Activated CD4-positive, CD25-positive, alpha-beta regulatory T cell treated with anti-CD3 and anti-CD28 coated beads, Interleukin-2, amount 50 U/mL, for 72 hours (primary cell): ENCODE measurements at places on chromosomes 6 and 20.
A peak's percentile ranks its signal among the peaks of the same experiment; 100 is the strongest.

GRCh38 chr6:110256366-110256765 is 76.1 kb downstream of the CDC40 start:
- DNase-seq, result no peak

DNA sequence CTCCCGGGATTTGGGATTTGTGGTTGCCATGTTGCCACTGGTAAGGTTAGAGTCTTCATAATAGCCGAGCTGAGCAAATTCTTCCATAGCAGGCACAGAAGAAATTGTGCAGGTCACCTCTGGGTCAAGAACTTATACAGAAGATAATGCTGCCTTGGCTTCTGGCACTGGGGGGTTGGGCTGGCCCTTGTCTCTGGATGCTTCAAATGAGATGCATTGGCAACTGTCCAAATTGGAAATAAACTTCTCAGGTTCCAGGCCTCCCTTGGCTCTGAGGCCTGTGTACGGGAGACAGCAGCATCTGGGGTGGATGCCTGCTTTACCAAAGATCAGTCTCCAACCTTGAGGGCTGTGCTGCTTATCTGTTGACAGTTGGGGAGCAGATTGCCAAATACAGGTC is 26.2 kb downstream of the MYO6 start:
- DNase-seq, result no peak

DNA sequence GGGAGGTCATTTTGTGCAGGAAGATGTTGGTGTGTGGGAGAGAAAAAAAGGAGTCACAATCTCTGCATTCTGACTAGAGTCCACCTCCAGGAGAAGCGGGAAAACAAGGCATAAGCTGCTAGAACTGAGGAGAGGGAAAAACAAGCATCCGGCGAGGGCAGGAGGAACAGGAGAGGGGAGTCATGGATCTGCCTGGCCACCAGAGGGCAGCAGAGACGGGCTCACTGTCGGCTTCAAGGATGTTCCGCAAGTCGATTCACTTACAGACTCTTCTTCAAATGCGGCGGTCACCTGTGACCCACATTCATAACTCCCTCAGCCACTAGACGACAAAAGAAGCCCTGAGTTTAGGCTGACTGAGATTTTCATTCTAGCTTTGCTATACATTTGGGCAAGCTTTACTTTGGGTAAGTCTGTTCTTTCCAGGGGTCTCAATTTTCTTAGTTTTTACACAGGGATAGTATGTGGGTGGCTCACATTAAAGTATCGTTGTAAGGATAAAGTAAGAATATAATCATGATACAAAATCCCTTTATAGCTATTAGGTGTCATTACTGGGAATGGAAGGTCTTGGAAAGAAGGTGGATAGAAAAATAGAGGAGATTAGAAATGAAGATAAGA is 6.6 kb upstream of the BTNL2 start:
- peak; percentile 87 for DNase-seq

GRCh38 chr6:36626636-36627035 is 32.5 kb downstream of the SRSF3 start:
- DNase-seq, result no peak

- no peak for DNase-seq
Measured at GRCh38 chr6:35282472-35282871, 15.1 kb upstream of the DEF6 start.

DNA sequence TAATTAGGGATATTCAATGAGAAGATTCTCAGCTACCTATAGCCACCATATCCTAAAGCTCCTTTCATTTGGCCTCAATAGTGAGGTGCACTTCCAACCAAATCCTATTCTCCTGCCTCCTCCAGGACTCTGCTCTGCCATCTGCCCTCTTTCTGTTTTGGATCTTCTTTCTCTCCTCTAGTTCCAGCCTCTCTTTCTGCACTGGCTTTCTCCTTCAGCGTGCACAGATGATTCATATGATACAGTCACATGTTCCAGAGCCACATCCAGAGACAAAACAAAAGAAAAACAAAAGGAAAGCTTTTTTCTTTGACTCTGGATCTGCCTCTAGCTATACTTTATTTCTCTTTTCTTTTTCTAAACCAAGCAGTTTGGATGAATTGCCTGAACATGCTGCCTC is 531.9 kb upstream of the MAN1A1 start:
- DNase-seq, result no peak

DNA sequence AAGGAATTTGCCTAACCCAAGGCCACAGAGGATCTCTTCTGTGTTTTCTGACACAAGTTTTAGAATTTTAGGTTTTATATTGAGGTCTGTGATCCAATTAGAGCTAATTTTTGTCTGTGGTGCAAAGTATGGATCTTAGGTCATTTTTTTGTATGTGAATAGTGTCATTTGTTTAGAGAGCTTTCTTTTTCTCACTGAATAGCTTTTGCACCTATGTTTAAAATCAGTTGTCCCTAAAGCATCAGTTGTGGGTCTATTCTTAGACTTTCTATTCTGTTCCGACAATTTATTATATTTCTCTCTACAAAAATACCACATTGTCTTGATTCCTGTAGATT is 341 bp upstream of the MCM9 start:
- DNase-seq, result no peak

DNA sequence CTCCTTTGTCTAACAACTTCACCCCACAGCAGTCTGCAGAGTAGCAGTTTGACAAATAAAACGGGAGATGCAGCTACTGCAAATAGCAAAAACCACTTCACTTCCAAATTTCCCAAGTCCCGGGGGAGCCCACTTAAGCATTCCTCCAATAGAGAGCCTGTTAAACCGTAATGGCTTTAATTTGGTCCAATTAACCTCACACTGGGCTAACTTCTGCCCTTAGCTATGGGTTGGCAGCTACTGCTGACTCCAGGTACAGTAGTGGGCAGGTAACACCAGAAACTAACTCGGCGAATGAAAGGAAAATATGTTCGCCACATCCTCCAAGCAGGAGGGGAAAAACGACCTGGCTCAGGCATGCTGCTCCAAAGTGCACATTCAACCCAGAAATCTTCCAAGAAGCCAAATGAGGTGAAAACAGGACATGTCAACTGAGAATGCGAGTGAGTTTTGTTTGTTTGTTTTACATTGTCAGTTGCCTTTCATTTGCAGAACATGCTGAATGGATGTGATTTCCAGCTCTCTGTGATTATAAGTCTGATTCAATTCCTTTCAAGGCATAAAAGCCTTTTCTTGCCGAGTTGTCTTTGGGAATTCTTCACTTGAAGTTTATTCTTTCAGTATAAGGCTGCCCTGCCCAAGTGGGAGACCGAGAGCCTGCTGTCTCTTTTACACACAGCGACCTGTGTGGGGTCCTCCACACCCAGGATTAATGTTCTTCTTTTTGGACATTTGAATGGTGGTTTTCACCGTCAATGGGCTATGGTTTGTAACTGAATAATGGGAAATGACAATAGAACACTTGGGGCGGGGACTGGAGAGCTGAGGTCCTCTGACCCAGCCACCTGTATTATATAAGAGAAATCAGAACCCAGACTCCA is 117.3 kb upstream of the ARMC2 start:
- DNase-seq, result no peak

GRCh38 chr6:106126482-106126881 is 40.3 kb downstream of the PRDM1 start:
- no peak for DNase-seq

DNA sequence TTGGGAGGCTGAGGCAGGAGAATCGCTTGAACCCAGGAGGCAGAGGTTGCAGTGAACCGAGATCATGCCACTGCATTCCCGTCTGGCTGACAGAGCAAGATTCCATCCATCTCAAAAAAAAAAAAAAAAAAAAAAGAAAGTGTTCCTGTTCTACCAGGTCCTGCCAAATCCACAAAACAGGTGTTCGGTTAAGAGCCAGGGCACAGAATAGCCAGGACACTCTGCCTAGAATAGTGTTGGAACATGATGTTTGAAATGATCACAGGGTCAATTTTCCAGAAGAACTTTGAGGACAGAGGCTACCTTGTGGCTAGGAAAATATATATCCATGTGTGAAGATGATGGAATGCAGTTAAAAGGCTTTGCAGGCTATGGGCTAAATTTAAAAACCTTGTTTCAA is 63.6 kb upstream of the TRAF3IP2 start:
- DNase-seq, result no peak

DNA sequence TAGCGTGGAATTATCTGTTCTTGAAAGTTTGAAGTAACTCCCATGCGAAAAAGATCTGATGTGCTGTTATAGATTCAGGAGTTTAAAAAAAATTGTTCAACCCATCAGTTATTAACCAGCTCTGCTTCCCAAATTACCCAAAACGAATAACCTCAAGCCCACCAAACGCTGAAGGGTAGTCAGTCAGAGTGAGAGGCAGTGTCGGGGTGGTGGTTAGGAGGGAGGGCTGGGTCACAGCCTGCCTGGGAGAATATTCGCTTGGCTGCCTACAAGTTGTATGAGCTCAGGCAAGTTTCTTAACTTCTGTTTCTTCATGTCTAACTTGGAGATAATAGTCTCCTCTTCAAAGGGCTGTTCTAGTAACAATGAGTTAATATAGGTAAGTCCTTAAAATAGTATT is 114.6 kb downstream of the JPH2 start:
- no peak for DNase-seq

GRCh38 chr6:150004783-150005717 is 20.3 kb downstream of the RAET1L start:
- peak; percentile 84 for DNase-seq

DNA sequence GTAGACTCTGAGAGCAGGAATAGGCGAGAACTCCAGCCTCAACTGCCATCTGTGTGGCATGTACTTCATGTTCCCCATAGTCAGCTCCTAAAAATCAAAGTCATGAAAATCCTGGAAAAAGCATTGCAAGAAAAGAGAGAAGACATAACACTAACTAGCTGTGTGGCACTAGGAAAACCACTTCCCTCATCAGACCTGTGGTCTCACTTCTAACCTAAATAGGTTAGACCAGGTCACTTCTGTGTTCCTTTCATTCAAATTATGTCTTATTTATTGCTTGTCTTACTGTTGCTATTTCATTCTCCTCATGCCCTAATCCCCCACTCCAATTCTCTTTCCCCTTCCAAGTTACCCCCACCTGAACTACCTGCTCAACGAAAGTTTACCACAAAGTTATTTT is 70.2 kb downstream of the TNFRSF21 start:
- no peak for DNase-seq

DNA sequence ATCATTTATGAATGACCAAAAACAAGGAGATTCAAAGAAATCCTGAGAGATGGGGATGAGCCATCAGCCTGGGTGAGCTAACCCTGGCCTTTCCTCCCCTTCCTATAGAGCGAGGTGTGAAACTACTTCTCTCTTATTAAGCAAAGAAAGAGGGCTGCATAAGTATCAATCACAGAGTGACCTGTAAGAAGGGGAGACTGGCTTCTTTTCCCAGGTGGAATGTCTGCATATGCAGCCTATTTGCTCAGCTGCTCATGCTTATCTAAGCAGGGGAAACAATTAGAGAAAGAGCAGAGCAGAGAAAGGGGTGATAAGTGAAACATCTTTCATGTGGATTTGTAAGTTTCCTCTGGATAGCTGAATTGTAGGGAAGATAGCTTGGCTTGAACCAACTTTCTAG is 160.0 kb downstream of the PKHD1 start:
- DNase-seq, result no peak

DNA sequence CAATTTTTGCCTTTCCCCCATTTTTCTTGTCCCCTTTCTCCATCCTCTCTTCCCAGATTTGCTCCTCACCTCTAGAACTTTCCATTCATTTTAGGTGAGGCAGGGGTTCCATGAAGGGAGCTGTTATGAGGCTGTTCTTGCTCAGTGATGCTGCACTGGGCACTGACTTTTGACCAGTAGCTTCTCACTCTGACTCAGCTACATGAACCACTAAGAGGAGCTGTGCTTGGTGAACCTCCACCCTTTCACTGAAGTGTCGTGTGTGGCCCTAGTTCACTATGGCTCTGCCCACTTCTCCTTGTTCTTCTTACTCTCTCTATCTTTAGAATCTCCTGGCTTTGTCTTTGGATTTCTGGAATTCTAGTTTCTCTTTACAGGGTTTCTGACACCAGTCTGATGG is 307.1 kb upstream of the RNF24 start:
- DNase-seq, result no peak

GRCh38 chr20:35088231-35089145 is 4.1 kb downstream of the TRPC4AP start:
- DNase-seq, result no peak

GRCh38 chr6:107670792-107671199 is 153.3 kb downstream of the SCML4 start:
- DNase-seq, result no peak

DNA sequence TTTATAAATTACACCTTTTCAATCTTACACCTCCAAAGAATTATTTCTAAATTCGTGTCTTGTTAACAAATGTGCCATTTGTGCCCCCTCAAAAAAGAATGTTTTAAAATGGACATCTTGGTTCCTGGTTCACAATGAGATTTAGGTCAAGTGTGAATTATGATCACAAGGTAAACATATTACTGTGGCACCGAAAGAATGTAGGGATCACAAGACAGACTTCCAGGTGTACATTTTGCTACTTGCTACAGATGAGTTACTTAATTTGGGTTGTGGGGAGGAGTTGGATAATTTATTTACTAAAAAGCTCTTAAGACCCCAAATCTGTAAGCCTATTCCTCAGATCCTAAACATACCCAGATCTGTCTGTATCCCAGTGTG is 25.0 kb upstream of the ADTRP start:
- no peak for DNase-seq

GRCh38 chr20:11277858-11278257 is 604.1 kb upstream of the JAG1 start:
- no peak for DNase-seq

DNA sequence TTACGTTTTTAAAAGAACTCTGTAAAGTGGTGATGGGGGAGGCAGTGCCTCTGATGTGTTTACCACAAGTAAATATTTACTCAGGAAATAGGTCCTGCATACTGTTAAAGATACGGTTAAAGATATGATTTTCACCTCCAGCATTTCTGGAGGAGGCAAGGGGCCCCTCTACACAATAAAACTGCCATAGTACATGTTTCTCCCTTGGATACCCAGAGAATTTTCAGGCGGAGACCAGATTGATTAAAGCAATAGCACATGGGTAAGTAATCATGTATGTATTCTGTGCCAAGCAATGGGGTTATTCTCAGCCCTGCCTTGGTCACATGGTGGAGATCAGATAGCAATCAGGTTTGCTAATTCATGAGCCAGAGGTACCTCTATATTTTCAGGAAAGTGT is 9.6 kb downstream of the RIPOR2 start:
- DNase-seq, result no peak

DNA sequence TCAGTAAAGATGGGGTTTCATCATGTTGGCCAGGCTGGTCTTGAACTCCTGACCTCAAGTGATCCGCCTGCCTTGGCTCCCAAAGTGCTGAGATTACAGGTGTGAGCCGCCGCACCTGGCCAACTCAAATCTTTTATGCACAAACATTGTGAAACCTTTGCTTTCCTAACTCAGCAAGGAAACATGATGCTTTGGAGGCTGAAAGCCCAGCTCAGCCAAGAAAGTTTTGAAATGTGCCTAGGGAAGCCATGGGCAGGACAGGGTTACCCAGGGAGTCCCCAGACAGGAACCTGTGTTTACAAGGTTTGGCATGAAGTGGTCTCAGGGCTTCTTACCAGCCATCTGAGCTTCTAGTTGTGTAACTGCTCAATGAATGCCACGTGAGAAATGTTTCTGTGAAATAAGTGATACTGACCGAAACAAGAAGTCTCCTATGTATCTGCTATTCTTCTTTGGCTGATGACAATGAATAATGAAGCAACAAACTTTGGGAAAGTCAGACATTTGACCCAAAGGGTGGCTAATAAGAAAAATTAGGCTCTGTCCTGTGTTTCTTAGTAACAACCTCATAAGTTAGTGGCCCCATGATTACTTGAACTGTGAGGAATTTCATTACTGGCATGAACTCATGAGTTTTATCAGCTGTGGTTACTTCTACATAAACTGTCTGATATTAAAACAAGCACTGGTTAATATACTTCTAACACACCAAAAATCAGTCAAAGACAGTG is 163.5 kb downstream of the KIF6 start:
- DNase-seq, result no peak
